ENCODE measurements at places on chromosomes 5 and 9.
A peak's percentile ranks its signal among the peaks of the same experiment; 100 is the strongest.

DNA sequence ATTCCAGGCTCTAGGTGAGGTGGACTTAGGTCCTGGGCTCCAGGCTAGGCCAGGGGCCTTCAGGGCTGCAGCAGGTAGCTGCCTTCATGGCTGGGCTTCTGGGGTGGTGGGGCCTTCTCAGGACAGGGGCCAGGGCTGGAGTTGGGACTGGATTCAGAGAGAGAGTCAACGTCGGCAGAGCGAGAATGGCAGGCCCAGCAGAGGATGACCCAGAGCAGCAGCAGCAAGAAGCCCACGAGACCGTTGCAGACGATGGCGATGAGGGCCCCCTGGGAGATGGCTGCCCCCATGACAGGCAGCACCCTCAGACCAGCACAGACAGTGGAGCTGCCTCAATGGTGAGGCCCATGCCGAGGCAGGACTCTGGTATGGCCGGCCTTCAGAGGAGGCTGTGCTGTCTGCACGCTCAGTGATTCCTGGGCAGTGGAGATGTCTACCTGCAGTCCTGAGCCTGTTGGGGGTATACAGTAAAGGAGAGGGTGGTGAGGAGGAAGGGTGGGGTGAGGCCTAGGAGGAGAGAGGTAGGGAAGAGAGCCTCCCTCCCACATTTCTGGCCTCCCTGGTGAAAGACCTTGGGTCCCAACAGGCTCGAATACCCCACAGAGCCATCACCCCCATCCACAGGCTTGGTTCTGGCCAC is 1.3 kb downstream of the ENHO start:
- DNase-seq, result no peak

- DNase-seq, result no peak
Measured at GRCh38 chr9:38526591-38526990, 93.8 kb downstream of the ANKRD18A start.

- DNase-seq, result no peak
Measured at GRCh38 chr9:92887880-92888338, 10.1 kb upstream of the ZNF484 start.

GRCh38 chr9:95629585-95629984 is 112.8 kb upstream of the PTCH1 start:
- DNase-seq, result no peak

DNA sequence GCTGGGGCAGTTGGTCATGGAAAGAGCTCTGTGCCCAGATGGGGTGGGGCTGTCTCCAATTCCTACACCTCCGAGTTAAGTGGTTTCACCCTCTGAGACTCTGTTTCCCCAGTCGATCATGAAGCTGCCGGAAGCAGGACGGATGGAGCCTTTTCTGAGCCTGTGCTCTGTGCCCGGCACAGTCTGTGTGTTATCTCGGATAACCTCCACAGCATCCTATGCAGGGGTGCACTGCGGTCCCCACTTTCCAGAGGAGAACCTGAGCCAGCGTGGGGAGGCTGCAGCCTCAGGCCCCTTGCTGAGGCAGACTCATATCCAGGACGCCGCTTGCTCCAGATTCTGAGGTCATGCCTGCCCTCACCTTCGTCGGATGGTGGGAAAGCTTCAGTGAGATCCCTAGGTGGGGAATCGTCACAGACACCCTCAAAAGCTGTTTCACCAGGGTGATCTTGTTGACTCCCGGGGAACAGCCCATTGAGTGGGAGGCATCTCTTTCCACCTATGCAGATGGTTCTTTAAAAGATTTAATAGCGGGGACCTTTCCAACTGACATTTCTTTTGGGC is 6.9 kb upstream of the COL5A1 start:
- DNase-seq, result no peak

- DNase-seq, result no peak
Measured at GRCh38 chr9:36866840-36867239, 167.2 kb downstream of the PAX5 start.

- peak; percentile 88 for DNase-seq
Measured at GRCh38 chr5:159510282-159510681, 180.0 kb upstream of the IL12B start.

DNA sequence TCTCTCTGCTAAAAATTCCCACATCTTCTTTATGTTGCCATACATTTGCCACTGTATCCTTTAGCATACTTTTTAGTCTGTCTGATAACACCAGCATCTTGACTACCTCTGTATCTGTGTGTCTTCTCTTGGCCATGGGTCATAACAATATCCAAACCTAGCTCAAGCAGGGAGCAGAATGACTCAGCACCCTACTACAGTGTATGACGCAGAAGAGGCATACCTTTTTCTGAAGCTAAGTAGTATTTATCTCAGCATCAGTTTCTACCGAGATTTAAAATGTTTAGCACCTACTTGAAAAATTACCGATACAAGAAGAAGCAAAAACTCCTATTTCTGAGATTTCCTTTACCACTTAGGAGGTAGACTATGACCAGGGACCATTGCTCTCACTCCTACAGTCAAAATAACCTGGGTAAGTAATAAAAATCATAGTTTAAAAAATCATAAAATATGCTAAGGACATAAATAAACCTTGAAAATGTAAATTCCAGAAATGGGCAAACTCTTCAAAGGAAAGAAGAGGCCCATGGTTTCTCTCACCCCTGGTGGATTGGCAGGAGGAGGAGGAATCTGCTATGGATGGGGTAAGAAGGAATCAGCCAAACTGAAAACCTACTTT is 286.5 kb downstream of the MAST4 start:
- no peak for DNase-seq

- DNase-seq, result peak; percentile 95
Measured at GRCh38 chr5:90096415-90097081, 313.0 kb downstream of the CETN3 start.

DNA sequence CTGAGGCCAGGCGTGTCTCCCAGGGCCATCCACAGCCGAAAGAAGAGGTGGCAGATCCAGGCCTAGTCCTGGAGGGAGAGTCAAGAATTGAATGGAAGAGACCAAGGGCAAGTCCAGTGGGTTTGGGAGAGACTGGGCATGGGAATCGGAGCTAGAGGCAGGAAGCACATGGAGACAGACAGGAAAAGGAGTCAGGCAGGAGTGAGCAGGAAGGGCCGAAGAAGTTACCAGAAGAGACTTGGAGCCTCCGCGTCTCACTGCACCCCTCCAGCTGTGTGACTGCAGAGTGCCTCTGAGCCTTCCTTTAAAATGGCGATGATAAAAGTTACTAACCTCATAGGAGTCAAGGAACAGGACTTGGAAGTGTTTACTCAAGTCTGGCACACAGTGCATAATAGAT is 64.4 kb upstream of the ANGPTL2 start:
- no peak for DNase-seq

GRCh38 chr5:128427921-128428320 is 110.1 kb downstream of the FBN2 start:
- peak; percentile 61 for DNase-seq

DNA sequence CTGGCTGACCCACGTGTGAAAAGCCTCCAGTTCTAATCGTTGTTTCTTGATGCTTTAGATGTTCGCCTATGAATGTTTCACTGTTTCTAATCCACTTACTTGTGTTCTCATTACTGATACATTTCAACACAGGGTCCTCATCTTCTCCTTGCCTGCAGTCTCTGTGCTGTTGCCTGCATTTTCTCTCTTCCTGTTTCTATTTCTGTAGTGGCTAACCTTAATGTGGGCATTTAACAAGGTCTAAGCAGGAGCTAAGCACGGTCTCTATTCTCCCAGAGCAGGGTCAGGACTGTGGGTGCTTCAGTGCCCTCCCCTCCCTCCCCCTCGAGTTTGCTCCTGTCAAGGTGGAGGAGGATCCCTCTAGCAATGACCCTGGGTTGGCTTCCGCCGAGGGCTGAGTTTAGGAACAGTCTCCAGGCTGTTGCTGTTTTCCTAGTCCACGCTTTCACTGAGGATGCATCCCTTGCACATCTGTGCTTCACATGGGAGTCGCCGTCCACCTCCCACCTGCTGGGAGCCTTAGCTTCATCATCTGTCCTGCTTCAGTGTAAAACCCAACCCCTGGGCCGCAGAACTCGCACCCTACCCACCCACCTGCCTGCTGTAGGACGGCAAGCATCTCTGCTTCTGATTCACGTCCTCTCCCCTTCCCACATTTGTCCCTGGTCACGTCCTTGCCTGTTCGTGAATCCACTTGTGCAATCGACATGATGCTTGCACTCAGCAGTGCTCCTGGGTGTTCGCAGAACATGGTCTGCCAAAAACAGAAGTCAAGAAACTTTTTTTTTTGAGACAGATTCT is 2.4 kb upstream of the EXOC3 start:
- DNase-seq, result no peak

DNA sequence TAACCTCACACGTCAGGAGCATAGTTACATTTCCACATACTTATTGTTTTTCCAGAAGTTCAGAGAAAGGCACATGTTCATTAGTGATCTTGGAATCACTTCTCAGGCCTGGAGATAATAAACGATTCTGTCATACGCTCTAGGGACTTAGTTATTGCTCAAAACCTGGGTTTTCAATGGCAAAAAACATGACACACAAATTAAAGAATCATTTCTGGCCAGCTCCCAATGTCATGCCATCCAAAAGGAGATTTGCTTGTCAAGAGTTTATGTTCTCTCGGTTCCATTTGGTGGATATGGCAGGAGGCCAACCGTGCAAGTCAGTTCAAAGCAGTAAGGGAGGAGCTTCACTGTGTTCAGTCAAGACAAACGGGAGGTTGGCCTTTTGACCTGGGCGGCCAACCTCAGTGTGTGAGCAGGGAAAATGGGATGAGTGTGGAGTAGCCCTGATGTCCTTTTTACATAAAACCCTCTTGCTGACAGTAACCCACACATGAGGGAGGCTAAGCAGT is 123.4 kb downstream of the NXNL2 start:
- DNase-seq, result peak; percentile 61

DNA sequence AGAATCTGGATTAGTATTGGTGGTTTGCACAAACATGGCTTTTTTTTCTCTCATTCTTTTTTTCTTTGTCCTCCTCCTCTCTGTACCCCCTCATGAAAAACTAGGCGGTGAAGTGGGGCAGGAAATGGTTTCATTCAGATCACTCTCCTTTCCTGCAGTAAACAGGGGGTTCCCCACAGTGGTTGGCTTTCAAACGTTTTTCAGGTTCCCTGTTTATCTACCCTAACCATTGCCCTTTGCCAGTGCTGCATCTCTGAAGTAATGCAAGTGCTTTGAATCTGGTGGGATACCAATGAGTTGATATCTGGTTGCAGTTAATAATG is 29.8 kb downstream of the NR4A3 start:
- no peak for DNase-seq

- DNase-seq, result no peak
Measured at GRCh38 chr9:124436320-124436719, 13.9 kb upstream of the ADGRD2 start.

DNA sequence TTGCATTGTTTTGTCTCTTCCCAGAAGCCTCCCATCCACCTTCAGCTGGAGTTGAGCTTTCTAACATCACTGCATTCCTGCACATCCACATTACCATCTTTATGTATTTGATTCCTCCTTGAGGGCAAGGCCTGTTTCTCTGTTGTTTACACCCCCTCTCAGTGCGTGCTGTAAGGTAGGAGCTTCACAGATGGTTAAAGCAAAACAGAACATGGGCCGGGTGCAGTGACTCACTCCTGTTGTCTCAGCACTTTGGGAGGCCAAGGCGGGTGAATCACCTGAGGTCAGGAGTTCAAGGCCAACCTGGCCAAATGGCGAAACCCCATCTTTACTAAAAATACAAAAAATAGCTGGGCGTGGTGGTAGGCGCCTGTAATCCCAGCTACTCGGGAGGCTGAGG is 110.9 kb downstream of the KCNIP1 start:
- peak; percentile 42 for DNase-seq

- DNase-seq, result no peak
Measured at GRCh38 chr5:108827131-108827530, 79.4 kb downstream of the FER start.

- peak; percentile 36 for DNase-seq
Measured at GRCh38 chr5:95087816-95088317, 197.0 kb downstream of the MCTP1 start.

GRCh38 chr9:108511307-108511706 is 344.5 kb downstream of the ACTL7B start:
- peak; percentile 84 for DNase-seq

DNA sequence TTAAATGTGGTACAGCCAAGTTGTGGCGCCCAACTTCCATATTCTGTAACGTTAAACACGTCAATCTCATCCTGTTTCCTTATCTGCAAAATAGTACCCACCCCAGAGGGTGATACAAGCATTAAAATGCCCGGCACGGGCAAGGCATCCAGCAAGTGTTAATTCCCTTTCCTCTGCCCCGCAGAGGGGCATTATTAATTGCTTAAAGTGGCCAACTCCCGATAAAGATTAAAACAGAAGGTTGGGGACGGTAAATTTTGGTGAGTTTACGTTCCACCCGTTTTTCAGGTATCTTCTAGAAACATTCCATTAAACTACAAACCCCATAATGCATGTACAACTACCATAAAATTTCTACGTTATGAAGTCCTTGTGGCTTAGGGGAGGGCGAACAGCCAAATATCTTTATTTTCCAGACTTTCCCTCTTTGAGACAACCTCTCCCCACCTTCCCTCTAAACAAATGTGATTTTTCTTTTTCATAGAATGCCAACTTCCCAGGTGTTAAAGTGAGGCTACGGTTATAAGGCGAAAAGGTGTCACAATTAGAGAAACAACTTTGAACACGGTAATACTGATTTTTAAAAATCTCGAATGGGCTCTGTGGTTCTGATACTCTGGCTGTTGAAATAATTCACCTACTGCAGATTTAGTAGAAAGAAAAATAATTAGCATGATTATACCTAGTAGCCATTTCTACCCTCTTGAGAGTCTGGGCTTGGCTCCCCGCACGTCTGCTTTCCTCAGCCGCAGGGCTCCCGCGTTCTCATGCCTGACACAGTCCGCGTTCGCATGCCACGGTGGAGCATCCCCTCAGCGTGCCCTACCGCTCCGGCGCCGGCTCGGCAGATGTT is 1.2 kb upstream of the GPBP1 start:
- DNase-seq, result peak; percentile 17

DNA sequence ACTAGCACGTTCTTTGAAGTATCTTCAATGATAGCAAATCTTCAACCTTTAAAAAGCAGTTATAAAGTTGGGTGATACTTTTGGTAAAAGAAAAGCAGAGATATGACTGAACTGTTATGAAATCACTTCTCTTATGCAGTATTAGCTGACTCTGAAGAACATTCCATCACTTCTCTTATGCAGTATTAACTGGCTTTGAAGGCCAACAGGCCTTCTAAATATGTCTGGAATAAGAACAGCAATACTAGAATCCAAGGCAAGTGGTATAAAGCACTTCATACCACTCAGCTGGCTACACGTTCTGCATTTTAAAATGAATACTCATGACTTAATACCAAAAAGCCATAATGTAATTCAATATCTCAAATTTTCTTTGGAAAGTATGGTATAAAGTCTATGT is 17.3 kb downstream of the SKIC3 start:
- DNase-seq, result no peak

DNA sequence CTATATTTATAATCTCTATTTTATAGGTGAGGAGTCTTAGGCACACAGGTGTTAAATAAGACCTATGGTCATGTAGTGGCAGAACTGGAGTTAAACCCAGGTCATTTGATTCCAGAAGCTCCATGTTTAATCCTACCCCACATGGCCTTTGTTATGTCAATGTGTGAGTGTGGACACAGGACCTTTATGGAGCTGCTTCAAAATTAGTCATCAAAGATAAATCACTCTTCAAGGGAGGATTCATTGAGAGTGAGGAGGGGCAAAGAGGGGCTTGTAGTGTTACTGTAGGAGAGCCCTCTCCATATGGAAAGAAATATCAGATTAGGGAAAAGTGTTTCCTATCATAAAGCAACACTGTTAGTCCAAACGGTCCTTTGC is 74.6 kb upstream of the ARRDC3 start:
- no peak for DNase-seq

GRCh38 chr5:180850434-180851078 is 10.5 kb downstream of the ZFP62 start:
- no peak for DNase-seq

- peak; percentile 57 for DNase-seq
Measured at GRCh38 chr5:15575666-15576065, 75.7 kb downstream of the FBXL7 start.

Measured in fibroblast of skin of right biceps (primary cell).